ENCODE measurements at places on chromosomes 16 and 17.

DNA sequence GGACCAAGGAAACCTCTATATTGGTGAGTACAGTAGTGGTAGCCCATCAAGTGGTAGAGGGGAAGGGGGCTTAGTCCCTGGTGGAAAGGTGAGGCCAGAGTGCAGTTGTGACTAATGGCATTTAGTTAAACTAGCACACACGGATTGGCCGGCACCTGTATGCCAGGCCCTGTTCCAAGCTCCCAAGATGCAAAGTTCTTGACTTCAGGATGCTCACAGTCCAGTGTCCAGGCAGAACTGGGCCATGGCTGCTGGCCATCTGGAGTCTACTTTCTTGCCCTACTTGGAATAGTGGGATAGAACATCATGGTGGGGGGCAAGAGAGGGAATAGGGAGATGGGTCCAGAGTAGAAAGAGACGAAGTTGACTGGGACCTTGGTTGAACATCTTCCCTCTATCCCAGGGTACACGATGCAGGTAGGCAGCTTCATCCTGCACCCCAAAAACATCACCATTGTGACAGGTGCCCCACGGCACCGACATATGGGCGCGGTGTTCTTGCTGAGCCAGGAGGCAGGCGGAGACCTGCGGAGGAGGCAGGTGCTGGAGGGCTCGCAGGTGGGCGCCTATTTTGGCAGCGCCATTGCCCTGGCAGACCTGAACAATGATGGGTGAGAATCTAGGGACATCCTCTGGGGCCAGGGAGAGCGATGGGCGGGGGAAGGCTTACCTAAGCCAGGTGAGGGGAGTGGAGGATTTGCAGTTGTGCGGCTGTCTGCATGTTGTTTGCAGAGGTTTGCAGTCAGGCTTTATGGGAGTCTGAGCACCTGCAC lies 15.2 kb downstream of the ITGA3 start:
- no peak for DNase-seq

GRCh38 chr17:16911141-16911937 lies 60.6 kb downstream of the TNFRSF13B start:
- no peak for DNase-seq

GRCh38 chr16:10308305-10309193 lies 77.3 kb upstream of the ATF7IP2 start:
- no peak for DNase-seq

GRCh38 chr17:77622647-77623046 lies 335.9 kb upstream of the TNRC6C start:
- DNase-seq = no peak

DNA sequence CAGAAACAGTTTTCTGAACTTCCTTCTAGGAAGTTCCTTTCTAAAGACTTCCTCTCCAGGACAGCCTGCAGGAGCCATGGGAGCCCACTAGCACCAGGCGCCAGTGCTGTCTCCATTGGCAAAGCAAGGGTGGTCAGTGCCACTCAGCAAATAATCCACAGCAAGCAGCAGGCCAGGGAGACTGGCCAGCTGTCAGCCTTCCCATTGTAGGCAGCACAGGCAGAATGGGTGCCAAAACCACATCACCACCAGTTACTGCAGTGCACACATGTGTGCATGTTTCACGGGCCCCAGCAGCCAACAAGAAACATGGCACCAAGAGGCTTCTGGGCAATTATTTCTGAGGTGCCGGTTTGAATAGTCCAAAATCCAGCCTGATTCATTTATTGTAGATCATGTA lies 26.7 kb downstream of the DNASE1 start:
- no peak for DNase-seq

GRCh38 chr17:9647014-9647413 lies 1.7 kb downstream of the USP43 start:
- peak; percentile 77 for DNase-seq

Measured in kidney tubule cell (primary cell).